GM03348 (cell line): ENCODE measurements at places on chromosomes 7 and 10.

DNA sequence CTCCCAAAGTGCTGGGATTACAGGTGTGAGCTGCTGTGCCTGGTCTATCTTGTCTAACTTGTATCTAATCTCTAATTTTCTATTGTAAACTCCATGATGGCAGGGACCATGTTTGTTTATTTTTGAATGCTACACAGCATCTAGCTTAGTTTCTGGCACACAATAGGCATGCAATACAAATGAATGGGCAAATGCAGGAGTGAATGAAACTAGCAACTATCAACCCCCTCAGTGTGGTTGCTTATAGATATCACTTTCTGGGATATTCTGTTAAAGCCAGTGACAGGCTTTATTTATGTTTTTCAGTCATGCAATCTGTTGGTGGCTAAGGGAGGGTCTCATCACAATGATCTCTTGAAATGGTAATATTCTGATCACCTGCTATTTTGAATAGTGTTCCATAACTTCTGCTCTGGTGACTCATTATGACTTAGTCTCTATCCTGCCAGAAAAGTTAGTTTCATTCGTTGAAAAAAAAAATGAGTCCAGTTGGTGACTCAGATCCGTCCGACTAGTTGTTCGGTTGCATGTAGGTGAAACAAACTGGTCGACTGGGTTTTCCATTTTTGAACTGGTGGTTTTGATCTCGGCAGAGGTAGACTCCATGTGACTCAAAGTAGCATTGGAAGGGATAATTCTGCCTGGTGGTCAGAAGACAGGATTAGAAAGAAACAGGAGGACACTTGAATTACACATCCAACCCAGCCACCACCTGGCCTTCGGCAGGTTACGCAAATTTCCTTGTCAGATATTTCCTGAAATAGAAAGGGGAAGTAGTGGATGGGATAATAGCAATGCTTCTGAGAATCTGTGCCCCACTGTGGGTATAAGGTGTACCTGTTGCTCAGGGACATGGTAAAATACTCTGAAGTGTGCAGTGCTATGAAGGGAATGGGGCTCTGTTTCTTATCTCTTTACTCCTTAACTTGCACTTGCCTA, 76.8 kb downstream of the GATA3 start:
- no peak for DNase-seq

DNA sequence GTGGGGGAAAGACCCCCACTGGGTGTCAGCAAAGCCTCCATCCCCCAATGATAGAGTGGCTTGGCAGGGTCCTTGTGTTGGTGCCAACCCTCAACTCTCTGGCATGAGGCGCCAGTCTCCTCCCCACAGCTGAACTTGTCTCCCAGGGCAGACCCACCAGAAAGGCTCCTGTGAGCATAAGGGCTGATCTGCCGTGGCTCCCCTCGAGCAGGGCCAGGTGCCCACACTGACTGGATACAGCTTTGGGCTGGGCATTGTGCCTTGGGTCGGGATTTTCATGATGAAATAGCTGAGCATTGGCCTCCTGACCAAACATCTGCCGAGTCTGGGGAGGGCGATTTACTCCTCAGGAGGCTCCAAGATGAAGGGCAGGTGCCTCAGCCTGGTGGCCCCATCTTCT, 68.1 kb upstream of the NPTX2 start:
- no peak for DNase-seq

DNA sequence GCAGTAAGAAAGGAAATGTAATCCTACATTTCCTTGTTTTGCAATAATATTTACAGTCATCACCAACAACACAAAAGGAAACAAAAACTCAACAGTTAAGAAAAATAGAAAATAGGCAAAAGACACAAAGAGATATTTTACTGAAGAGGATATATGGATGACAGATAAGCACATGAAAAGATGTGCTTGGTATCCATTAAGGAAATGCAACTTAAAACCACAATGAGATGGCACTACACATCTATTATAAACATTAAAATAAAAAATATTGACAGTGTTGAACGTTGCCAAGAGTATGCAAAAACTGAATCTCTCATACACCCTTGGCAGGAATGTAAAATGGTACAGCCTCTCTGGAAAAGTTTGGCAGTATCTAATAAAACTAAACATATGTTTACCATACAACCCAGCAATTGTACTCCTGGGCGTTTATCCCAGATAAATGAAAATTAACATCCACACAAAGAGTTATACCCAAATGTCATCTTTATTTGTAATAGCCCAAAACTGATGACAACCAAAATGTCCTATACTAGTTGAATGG, 5.4 kb downstream of the CEP41 start:
- DNase-seq = no peak

GRCh38 chr10:99850767-99851340, 68.4 kb downstream of the ABCC2 start:
- no peak for DNase-seq
